ENCODE measurements at places on chromosomes 5 and 9. TPM values are rescaled to one million over a fixed set of nuclear protein-coding genes. Genes with fewer than 3 reads are reported as not detected.

DNA sequence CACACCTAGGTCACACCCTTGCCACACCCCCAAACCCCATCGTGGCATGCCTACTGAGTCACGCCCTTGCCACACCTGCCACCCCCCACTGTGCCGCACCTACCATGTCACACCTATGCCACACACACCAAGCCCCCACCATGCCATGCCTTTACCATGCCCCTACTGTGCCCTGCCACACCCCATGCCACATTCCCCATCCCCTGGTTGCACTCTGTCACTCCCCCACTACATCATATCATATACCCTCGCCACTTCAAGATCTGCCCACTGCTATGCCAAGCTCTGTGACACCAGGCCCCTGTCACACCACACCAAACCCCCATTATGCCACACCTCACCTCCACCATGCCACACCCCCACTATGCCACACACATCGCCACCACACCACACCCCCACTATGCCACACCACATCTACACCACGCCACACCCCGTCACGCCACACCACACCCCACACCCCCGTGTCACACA is 101.2 kb downstream of the OLFM1 start:
- DNase-seq = no peak

- DNase-seq = peak; percentile 78
Observed at GRCh38 chr9:79686381-79687130, 114.8 kb downstream of the TLE4 start.

DNA sequence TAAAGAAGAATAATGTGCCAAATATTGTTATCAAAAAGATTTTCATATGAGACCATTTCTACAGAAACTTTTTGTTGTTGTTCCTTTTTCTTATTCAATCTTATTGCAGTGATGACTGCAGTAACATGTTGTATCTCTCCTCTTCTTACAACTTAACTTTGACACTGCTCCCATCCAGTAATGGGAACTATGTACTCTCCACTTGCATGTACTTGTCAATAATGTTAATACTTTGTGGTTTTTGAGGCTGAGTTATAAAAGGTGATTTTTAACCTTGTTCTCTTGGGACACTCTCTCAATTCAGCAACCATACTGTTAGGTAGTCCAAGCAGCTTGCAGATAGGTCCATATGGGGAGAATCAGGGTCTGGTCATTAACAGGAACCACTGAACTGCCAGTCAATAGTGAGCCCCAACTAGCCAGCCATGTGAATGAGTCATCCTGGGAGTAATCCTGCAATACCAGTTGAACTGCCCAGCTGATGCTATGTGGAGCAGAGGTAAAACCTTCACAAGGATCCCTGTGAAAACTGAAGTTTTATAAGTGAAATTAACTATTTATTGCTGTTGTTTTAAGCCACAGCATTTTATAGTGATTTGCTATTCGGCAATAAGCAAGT is 199.6 kb upstream of the DAB2 start:
- DNase-seq = no peak

DNA sequence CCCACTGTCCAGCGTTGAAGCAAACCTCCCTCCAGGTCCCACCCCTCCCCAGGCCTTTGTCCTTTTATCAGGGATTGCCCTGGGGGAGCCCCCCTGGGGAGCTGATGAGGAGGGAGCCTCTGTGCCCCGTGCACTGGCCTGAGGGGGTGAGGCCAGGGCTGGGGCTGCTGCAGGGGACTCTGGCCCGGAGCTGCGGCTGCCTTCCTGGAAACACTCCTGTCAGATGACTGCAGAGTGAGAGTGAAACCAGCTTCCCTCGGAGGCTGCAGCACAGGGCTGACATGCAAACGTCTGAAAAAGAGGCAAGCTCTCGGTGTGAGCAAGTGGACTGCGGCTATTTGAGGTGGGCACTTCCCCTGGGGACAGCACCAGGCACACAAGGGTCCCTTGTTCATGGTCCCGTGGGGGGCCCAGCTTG is 4.6 kb upstream of the TRAF2 start:
- no peak for DNase-seq

DNA sequence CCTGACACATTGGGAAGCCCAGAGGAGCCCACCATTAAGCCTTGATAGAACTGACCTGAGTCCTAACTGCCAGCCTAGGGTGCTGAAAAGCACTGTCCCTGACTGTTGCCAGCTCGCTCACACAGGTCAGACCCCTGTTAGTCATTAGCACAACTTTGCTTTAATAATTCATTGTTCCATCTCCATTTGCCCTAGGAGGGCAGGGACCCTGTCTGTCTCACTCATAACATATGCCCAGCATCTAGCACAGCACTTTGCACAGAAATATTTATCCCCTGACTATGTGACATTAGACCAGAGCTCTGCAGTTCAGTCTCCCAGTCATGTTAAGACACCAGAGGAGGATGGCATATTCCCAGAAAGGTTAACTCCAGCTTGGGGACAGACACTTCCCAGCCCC is 61.8 kb upstream of the STXBP1 start:
- no peak for DNase-seq

GRCh38 chr5:126912616-126913200 is 117.7 kb downstream of the MARCHF3 start:
- DNase-seq = no peak

GRCh38 chr9:75120686-75121085 is 32.4 kb downstream of the OSTF1 start:
- DNase-seq = no peak

- no peak for DNase-seq
Observed at GRCh38 chr9:73074176-73074708, 77.4 kb upstream of the ANXA1 start.

PTTG1 gene
- total RNA-seq = 829 TPM

DNA sequence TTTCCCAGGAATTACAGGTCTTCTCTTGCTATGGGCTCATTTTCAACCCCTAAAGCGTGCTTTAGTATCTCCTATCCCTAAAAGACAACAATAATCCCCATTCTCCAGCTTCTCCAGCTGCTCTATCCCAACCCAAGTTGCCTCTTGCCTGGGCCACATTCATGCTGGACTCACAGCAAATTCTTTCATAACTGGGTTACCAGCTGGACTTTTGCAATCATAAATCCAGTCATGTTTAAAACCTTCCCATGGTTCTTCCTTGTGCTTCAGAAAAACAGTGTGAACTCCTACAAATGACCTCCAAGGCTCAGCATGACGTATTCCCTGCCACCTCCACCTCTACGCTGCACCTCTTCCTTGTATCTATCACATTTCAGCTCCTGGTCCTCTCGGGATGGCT is 346.9 kb downstream of the GADD45G start:
- DNase-seq = no peak

DNA sequence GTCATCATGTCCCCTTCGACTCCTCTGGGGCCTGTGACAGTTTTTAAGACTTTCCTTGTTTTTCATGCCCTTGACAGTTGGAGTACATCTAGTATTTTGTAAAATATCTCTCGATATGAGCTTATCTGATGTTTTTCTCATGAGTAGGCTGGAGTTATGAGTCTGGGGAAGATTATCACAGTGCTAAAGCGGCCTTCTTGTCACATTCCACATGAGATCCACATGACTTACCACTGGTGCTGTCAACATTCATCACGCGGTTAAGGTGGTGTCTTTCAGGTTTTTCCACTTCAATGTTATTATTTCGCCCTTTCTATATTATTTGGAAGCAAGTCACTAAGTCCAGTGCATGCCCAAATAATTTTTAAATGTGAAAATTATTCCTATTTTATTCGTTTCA is 17.1 kb upstream of the CAST start:
- DNase-seq = no peak

ARRDC3 gene
- 25.1 TPM for total RNA-seq
